ENCODE measurements at places on chromosomes 1 and 21. TPM values are rescaled to one million over a fixed set of nuclear protein-coding genes. Genes with fewer than 3 reads are reported as not detected.

GRCh38 chr1:158329733-158330132, 1.6 kb downstream of the CD1B start:
- no peak for DNase-seq

AADACL3 gene
- polyA plus RNA-seq, result not detected

MYOC gene
- 0.60 TPM for polyA plus RNA-seq

DNA sequence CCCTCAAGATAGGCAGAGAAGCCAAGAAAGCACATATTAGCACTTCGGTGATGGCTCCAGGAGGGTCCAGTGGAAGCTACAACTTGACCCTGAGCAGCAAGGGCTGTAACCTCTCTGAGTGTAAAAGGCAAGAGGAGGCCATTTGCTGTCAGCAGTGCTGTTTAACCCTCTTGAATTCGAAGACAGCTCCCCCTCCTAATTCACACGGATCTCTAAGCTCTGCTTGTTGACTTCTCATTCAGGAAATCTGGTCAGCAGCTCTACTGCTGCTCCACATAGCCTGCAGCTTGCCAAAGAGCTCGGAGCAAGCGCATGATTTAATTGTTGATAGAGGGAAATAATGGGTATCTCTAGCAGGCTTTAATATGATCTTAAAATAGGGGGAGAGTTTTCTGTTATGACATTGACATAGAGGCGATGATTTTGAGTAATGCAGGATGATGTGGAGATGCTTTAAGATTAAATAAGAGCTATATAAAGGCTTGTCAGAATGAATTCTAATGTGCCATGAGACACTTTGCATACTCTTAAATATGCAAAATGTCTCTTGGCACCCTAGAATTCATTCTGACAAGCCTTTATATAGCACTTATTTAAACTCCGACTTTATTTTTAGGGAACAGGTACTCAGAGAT, 79.4 kb upstream of the USH2A start:
- DNase-seq, result no peak

RASAL2 gene
- 17.0 TPM for polyA plus RNA-seq

KCNH1 gene
- polyA plus RNA-seq, result 0.25 TPM

DNA sequence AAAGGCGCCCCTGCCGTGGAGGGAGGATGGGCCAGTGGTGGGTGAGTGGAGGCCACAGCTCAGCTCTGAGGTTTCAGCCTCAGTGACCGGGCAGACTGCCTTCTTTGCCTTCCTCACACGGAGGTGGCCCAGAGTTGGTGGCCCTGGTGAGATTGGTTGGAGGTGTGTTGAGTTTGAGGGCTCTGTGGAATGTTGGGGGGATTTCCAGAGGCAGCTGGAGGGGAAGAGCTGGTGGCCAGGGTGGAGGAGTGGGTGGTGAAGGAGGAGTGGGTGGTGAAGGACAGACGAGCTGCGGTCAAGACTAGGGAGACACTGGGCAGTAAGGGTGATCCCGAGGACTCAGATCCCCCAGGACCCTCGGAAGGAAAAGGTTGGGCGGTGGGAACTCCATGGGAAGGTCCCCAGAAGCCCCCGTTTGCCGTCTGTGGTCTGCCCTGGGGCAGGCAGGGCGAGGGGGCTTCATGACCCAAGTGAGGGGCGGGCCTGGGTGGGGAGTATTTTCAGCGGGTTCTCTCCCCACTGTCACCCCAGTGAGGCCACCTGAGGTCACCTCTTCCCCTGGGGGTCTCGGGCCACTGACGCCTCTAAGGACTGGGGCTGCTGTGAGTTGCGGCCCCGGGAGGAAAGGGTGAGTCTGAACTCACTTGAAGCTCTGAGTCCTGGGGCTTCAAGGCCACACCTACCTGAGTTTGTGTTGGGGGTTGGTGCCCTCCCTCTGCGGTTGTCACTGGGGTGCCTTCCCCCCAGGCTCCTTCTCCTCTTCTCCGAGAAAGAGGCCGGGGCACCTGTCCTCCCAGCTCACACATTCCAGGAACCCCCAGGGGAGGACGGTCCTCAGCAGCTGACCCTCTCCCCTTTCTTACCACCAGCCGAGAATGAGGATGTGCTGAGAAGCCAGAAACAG, 22.7 kb upstream of the PIK3CD start:
- no peak for DNase-seq

GRCh38 chr21:36713746-36714145, 14.8 kb downstream of the SIM2 start:
- no peak for DNase-seq

HES2 gene
- polyA plus RNA-seq, result 0.75 TPM

TNFSF4 gene
- 0.63 TPM for polyA plus RNA-seq

DNA sequence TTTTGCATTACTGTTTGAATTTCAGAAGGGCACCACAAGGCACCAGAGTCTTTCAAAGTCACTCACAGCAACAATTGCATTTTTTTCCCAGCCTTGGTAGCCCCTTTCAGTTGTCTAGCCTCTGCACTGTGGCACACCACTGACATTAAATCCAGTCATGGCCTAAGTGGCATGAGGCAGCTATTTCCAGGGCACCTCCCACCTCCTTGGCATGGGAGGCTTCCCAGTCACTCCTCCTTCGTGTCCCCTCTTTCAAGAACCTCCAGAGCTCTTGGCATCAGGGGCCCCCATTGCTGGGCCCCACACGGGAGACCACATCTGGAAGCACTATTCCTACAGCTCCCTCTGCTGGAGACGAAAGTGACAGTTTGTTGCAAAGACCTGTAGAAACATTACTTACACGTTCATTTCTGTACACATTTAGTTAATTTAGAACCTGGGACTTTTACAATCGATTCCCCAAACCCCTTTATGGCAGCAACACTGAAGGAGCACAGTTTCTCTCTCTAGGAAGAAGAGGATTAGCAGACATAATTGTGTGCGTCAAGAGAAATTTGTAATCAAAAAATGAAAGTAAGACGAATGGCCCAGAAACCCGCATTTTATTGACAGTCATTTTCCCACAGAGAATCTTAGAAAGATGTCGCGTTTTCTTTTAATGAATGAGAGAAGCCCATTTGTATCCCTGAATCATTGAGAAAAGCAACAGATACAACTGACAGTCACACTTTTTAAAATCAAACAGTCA, 5.7 kb upstream of the CHD5 start:
- DNase-seq, result no peak

TLR5 gene
- polyA plus RNA-seq, result 1.9 TPM

GRCh38 chr1:162977944-162978568, 91.1 kb upstream of the RGS4 start:
- no peak for DNase-seq

HUNK gene
- polyA plus RNA-seq, result 9.1 TPM

GRCh38 chr21:29152916-29153315, 22.5 kb downstream of the MAP3K7CL start:
- no peak for DNase-seq

- peak; percentile 51 for DNase-seq
Measured at GRCh38 chr1:76868154-76868882, 1.0 kb downstream of the ST6GALNAC5 start.

FAM167B gene
- polyA plus RNA-seq, result 2.8 TPM

SPOCD1 gene
- polyA plus RNA-seq, result 1.2 TPM

- DNase-seq, result no peak
Measured at GRCh38 chr1:6953907-6954364, 168.7 kb downstream of the CAMTA1 start.

CNIH4 gene
- polyA plus RNA-seq, result 50.0 TPM

CLDN19 gene
- 1.5 TPM for polyA plus RNA-seq

DNA sequence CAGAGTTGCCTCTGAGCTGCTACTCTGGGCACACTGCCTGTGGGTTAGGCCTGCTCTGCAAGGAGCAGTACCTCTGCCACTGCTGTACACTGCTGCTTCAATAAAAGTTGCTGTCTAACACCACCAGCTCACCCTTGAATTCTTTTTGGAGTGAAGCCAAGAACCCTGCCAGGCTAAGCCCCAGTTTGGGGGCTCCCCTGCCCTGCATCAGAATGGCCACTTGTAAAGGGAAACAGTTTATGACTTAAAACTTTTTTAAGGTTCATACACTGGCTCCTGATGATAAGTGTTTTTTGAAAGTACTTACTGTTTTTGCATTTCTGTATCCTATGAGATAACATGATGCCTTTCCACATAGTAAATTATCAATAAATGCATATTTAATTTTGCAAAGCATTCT, 310.0 kb downstream of the LMO4 start:
- DNase-seq, result no peak

GRCh38 chr21:14858311-14858710, 206.5 kb downstream of the NRIP1 start:
- DNase-seq, result no peak

GRCh38 chr1:180027949-180028445, 73.4 kb downstream of the CEP350 start:
- DNase-seq, result no peak

DNA sequence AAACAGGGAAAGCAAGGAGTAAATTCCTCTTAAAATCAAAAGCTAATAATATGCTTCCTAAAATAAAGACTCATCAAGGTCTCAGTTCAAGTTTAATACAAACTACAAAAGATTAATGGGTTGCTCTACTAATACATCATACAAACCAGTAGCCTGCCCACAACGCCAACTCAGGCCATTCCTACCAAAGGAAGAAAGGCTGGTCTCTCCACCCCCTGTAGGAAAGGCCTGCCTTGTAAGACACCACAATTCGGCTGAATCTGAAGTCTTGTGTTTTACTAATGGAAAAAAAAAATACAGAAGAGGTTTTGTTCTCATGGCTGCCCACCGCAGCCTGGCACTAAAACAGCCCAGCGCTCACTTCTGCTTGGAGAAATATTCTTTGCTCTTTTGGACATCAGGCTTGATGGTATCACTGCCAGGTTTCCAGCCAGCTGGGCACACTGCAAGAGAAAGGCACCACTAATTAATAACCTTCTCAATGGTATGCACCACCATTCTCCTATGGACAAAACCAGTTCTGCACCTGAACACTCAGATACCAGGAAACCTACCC, 10.6 kb downstream of the PRDX1 start:
- DNase-seq, result no peak

ST6GALNAC3 gene
- polyA plus RNA-seq, result 18.0 TPM

GRCh38 chr1:89910268-89910667, 84.6 kb upstream of the ZNF326 start:
- no peak for DNase-seq

LORICRIN gene
- not detected for polyA plus RNA-seq

DNA sequence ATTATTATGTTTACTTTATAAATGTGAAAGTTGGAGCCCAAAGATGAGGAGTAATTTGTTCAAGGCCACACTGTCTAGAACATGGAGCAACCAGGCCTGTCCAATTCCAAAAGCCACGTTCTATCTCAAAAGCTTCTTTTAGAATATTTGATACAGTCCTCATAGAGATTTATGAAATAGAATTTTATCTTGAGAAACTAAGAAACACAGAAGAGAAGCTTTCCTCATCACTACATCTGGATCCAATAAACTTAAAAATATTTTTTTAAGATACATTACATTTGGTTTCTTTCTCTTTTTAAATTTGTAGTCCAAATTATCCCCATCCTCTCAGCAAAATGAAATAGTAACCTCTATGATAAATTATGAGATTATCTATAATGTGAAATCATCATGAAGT, 58.9 kb downstream of the DDAH1 start:
- DNase-seq, result no peak

WNT3A gene
- polyA plus RNA-seq, result not detected

TMPRSS2 gene
- polyA plus RNA-seq, result 149 TPM

FMO5 gene
- 15.8 TPM for polyA plus RNA-seq

DNA sequence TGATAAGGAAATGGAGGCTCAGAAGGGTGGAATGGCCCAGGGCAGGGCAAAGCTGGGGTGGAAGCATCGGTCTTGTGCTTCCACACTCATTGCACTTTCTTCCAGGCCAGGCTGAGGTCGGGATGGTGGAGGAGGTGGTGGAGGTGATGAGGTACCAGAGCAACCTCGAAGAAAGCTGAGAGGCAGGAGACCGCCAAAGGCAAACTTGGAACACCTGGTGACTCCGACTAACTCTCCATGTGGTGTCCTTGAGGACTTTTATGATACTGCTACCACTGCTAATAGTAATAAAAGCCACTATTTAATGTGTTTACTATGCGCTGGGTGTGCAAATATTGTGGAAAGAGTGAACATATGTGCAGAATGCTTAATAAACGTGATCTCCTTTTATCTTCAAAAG, 16.9 kb upstream of the BTG2 start:
- peak; percentile 83 for DNase-seq

C1orf226 gene
- polyA plus RNA-seq, result 17.1 TPM

DNA sequence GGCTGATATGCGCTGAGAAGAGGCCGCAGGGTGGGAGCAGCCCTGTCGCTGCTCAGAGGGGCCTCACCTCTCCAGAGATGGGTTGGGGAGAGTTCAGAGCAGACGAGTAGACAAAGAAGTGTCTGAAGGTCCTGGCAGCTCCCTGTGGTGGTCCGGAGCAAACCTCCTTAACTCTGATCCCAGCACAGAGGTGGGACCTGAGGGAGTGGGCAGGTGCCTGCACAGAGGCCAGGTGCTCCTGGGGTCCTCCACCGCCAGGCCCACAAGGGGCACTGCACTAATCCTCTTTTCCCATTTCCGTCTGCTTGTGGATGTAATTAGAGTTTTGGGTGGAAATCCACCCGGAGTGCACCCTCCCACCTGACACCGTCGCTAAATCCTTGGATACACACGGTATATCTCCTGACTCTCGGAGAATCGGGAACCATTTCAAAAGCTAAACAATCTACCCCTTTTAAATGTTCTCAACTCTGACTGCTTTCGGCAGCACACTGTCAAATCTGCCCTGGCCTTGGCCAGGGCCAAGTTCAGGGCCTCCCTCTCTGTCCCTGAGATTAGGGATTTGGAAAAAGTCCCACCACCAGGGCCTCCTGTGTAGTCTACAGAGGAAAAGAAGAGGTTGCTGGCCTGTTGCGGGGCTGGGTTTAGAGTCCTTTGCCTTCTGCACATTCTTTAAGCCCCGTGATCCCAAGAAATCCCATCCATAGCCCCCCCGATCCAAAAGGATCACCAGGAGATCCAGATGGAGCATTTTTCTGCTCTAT, 22.4 kb downstream of the CASZ1 start:
- no peak for DNase-seq

DNA sequence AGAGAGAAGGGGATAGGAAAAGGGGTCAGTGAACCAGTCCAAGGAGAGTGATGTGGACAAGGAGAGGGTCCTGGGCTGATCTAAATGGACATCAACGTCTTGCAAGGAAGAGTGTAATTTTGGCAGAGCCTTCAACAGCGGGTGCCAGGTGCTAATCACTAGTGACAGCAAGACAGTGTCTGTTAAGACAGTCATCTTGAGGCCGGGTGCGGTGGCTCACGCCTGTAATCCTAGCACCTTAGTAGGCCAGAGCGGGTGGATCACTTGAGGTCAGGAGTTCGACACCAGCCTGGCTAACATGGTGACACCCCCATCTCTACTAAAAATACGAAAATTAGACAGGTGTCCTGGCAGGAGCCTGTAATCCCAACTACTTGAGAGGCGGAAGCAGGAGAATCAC, 12.2 kb upstream of the PADI6 start:
- no peak for DNase-seq

GRCh38 chr1:9655836-9656235, 4.3 kb downstream of the PIK3CD start:
- DNase-seq, result no peak

- DNase-seq, result no peak
Measured at GRCh38 chr1:164756741-164757140, 197.8 kb downstream of the PBX1 start.

DNA sequence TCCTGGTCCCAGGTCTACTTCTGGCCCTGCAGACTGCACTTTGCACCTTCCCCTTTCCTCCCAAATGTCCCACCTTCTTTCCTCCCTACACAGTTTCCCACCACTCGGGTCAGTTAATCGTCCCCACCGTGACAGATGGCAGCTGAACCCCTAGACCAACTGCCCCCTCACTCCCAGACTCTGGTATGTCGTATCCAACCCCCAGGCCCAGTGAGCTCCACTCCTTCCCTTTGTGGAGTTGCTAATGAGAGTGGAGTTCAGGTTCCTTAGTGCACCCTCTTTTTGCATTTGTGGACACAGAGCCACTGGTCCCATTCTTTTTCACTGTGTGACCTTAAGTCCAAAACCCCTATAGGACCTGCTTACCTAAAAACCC, 1.8 kb downstream of the MAN1C1 start:
- no peak for DNase-seq

PPIAL4G gene
- 0.04 TPM for polyA plus RNA-seq

Data from large intestine (tissue), 12 donors.